ENCODE measurements at places on chromosomes 7 and 10. TPM values are rescaled to one million over a fixed set of nuclear protein-coding genes. Genes with fewer than 3 reads are reported as not detected.
A peak's percentile ranks its signal among the peaks of the same experiment; 100 is the strongest.

- DNase-seq = no peak
- no peak overlapping the region for H3K27ac ChIP-seq
- H3K36me3 ChIP-seq = no peaks in the 10 kb centered on the region
- H3K27me3 ChIP-seq = 0 out of 2 replicates have a peak, but pooled peaks cover 4% of the 10 kb centered on the region
These were observed 52.9 kb downstream of the ZNF22 start for GRCh38 chr10:45053569-45054100.

DNA sequence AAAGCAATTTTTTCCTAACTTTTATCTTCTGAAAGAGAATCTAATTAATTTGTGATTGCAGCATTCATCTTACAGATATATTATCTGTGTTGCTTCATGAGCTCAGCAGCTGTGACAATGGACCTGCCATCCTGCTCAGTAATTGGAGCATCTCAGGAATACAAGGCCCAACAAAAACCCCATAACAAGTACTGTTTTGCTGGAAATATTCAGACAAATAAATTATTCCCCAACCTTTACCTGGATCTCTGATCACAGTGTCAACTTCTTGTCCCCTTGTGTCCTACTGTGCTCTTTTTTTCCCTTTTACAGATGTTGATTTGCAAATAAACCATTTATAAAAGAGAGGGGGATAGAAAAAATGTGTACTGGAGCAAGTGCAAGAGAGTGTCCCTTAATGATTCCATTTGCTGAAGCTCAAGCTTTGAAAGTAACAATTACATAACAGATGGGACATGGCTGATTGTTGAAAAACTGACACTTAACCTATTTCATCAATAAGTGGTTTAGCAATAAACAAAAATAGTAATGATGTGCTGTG is 1063.4 kb upstream of the GHITM start:
- no peak overlapping the region for H3K27ac ChIP-seq
- H3K36me3 ChIP-seq = no peaks in the 10 kb centered on the region
- H3K27me3 ChIP-seq = no peaks in the 10 kb centered on the region
- no peak for DNase-seq

DNA sequence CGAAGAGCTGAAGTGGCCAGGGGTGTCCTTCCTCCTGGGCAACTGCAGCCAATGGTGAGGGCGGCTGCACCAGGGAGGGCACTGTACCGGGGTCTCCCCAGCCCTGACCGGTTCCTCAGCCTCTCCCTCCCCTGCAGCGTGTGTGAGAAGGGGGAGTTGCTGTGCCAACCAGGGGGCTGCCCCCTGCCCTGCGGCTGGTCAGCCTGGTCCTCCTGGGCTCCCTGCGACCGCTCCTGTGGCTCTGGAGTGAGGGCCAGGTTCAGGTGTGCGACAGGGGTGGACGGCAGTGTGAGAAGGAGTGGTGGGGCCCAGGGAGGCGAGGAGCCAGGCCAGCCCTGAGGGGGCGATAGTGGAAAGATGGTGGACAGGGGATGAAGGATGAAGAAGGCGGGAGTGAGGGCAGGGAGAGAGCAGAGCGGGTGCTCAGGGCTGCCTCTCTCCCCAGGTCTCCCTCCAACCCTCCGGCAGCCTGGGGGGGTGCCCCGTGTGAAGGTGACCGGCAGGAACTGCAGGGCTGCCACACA is 30.2 kb upstream of the ZNF467 start:
- H3K4me1 ChIP-seq = no peaks in the 10 kb centered on the region
- no peak overlapping the region for H3K4me3 ChIP-seq
- DNase-seq = no peak
- H3K27me3 ChIP-seq = peaks cover 9% of the 10 kb centered on the region
- no peak overlapping the region for H3K27ac ChIP-seq

DNA sequence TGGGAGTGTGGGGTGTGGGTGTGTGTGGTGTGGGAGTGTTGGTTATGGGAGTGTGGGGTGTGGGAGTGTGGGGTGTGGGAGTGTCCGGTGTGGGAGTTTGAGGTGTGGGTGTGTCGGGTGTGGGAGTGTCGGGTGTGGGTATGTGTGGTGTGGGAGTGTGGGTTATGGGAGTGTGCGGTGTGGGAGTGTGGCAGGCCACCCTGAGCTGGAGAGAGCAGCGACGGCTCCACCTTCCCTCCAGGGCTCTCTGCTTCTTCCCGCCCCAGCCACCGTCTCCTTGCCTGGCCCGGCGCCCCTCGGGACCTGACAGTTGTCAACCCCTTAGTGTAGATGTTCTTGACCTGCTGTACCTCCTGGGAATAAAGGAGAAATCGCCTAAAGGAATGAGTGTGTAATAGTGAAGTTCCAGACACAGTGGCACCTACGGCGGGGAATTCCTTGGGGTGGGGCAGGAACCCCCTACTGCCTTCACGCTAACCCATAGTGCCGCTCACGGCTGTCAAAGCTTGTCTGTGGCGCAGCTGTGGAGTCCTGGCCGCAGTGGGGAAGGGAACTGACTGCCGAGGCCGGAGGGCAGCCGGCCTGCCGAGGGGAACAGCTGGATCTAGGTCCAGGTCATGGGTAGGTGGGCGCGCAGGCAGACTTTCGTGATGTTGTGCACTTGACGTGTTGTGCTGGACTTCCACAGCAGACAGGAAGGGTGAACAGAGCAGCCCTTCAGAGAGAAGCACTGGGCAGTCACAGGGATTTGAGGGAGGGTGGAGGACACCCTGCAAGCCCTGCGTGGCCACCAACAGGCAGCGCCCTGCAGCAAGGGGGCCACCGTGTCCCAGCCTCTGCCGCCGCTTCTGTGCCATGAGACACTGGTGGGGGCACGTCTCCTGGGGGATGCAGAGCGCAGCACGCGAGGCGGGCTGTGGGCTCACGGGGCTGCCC is 49.0 kb upstream of the EN2 start:
- no peak overlapping the region for H3K27ac ChIP-seq
- peaks cover 22% of the 10 kb centered on the region for H3K27me3 ChIP-seq
- no peak overlapping the region for H3K4me3 ChIP-seq
- H3K36me3 ChIP-seq = no peaks in the 10 kb centered on the region

DNA sequence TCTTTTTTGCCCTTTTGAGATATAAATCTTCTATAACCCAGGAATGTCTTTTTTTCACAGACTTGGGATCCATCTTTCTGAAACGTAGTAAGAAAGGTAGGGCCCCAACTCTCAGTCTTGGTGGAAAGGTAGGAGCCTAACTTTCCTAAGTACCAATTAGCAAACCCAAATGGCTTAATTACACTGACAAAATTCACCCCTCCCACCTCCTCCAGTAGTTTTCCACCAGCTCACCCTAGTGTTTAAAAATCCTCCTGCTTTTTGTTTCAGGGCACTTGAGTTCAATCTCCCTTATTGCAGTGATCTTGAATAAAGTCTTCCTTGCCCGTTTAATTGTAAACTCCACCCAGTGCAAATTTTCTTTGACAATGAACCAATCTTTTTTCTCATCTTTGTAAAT is 600.0 kb downstream of the PHTF2 start:
- H3K27ac ChIP-seq = no peak overlapping the region
- no peaks in the 10 kb centered on the region for H3K36me3 ChIP-seq
- H3K4me1 ChIP-seq = no peaks in the 10 kb centered on the region
- H3K27me3 ChIP-seq = peaks cover 3% of the 10 kb centered on the region

GRCh38 chr7:119578116-119578515 is 694.9 kb upstream of the KCND2 start:
- no peaks in the 10 kb centered on the region for H3K27me3 ChIP-seq
- no peaks in the 10 kb centered on the region for H3K4me1 ChIP-seq
- no peak for DNase-seq
- no peak overlapping the region for H3K27ac ChIP-seq
- H3K4me3 ChIP-seq = no peak overlapping the region
- no peaks in the 10 kb centered on the region for H3K36me3 ChIP-seq

GRCh38 chr10:73296946-73297345 is 44.5 kb upstream of the MRPS16 start:
- DNase-seq = no peak
- H3K4me1 ChIP-seq = no peaks in the 10 kb centered on the region
- H3K27ac ChIP-seq = no peak overlapping the region
- H3K4me3 ChIP-seq = no peak overlapping the region
- no peaks in the 10 kb centered on the region for H3K27me3 ChIP-seq

GRCh38 chr7:158858592-158859503 is 2.5 kb downstream of the DYNC2I1 start:
- H3K27me3 ChIP-seq = no peaks in the 10 kb centered on the region
- 0 out of 2 replicates have a peak, but pooled peaks cover 3% of the 10 kb centered on the region for H3K4me1 ChIP-seq
- DNase-seq = no peak
- peaks cover 4% of the 10 kb centered on the region for H3K36me3 ChIP-seq
- H3K4me3 ChIP-seq = no peak overlapping the region
- no peak overlapping the region for H3K27ac ChIP-seq

DNA sequence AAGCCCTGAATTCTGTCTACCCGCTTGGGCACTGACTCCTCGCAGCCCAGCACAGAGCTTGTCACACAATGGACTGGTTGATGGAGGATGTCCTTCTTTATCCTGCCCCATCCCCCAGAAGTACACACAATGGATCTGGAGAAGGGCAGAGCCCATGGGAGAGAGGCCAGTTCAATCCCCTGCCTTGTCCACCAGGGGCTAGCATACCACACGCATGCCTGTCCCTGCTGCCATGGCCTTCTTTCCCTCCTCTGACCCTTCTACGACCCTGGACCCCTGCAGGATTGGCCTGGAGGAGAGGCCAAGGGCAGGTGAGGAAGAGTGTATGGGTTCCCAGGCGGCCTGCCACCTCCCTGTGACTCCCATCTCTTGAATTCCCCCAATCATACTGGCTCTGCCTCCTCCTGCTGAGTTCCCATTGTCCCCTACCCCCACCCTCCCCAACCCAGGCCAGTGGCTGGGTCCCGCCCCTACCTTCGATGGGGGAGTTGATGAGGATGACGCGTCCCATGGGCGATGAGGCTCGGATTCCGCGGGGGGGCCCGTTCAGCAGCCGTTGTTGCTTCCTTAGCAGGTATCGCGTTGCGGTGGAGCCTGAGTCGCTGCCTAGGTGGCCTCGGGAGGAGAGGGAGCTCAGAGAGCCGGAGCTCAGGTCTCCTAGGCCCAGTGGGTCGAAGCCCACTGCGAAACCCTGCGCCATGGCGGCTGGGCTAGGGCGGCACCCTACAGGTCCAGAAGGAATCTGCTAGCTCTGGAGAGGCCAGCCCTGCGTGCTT is 1.2 kb downstream of the PDZD7 start:
- H3K4me1 ChIP-seq = peaks cover 34% of the 10 kb centered on the region
- H3K27ac ChIP-seq = no peak overlapping the region
- peaks cover 1% of the 10 kb centered on the region for H3K36me3 ChIP-seq

DNA sequence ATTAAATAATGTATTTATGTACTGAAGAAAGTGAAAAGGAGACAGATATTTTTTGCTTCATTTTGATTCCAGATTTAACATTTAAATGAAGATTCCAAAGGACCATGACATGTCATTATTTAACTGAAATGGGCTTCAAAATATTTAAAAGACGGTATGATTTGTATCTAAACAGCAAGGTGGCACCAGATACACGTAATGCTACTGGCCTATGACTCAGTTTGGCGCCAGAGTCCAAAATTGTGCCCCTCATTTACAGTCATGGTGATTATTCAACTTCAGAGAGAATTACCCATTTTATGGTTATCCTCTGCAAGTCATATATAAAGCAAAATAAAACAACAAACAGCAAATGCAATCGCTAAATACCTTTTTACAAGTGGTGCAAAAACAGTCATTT is 94.5 kb downstream of the ETV1 start:
- no peak overlapping the region for H3K4me3 ChIP-seq
- no peak overlapping the region for H3K27ac ChIP-seq
- H3K27me3 ChIP-seq = no peaks in the 10 kb centered on the region
- H3K4me1 ChIP-seq = no peaks in the 10 kb centered on the region
- H3K36me3 ChIP-seq = no peaks in the 10 kb centered on the region
- DNase-seq = no peak

DNA sequence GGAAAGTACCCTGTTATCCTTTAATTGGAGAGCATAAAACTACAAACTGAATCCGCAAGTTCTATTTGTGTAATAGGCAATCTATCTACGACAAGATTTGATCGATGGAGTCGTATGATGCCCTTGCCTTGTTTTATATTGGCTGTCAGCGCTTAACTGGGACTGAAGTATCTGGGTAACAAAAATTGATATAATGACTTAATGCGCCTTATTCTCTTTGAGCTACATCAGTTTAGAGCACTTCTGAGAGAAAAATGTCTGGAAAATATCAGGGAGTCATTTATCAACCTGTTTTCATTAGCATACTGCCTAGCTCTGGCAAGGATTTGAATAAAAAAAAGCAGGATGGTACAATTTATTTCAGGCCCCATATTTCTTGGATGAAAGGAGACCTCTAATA is 262.1 kb downstream of the LRMDA start:
- no peak overlapping the region for H3K4me3 ChIP-seq
- H3K27ac ChIP-seq = no peak overlapping the region
- no peaks in the 10 kb centered on the region for H3K27me3 ChIP-seq
- no peak for DNase-seq

GRCh38 chr7:17532861-17533404 is 234.5 kb downstream of the AHR start:
- H3K4me3 ChIP-seq = no peak overlapping the region
- no peaks in the 10 kb centered on the region for H3K36me3 ChIP-seq
- H3K27ac ChIP-seq = peak overlapping the region; percentile 55
- H3K4me1 ChIP-seq = peaks cover 15% of the 10 kb centered on the region

DNA sequence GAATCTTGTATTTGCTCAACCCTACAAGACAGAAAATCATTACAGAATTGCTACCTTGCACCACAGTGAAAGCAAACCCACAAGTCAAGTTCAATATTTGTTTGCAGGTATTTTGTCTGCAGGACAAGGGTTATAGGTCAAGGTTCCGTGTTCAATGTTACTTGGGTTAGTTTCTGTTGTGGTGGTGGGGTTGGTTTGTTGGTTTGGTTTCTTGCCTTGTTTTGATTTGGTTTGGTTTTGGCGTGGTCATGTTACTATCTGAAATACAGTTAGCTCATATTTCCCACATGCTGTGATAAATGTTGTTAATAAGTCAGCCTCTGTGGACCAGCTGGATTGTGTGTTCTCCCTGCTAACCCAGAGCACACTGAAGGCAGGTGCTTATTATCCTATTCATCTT is 75.6 kb upstream of the INSIG1 start:
- H3K27me3 ChIP-seq = peaks cover 5% of the 10 kb centered on the region
- no peaks in the 10 kb centered on the region for H3K36me3 ChIP-seq
- no peak overlapping the region for H3K27ac ChIP-seq
- DNase-seq = no peak
- H3K4me3 ChIP-seq = no peak overlapping the region

GRCh38 chr7:12635830-12636229 is 51.6 kb upstream of the ARL4A start:
- no peaks in the 10 kb centered on the region for H3K27me3 ChIP-seq
- H3K27ac ChIP-seq = no peak overlapping the region
- no peaks in the 10 kb centered on the region for H3K36me3 ChIP-seq
- no peak for DNase-seq
- H3K4me1 ChIP-seq = peaks cover 4% of the 10 kb centered on the region

LRIT1 gene
- not detected for total RNA-seq

LRRC18 gene
- total RNA-seq = not detected

IL2RA gene
- total RNA-seq = 4.6 TPM

C10orf67 gene
- not detected for total RNA-seq

MUC12 gene
- not detected for total RNA-seq

BICC1 gene
- total RNA-seq = 46.9 TPM

PLPP4 gene
- total RNA-seq = 13.8 TPM

ADAM12 gene
- total RNA-seq = 3.3 TPM

SPDYE11 gene
- total RNA-seq = not detected

C10orf53 gene
- total RNA-seq = not detected

SCIN gene
- total RNA-seq = 0.37 TPM

GALNT11 gene
- 48.8 TPM for total RNA-seq
